ENCODE measurements at places on chromosomes 11 and 22.

DNA sequence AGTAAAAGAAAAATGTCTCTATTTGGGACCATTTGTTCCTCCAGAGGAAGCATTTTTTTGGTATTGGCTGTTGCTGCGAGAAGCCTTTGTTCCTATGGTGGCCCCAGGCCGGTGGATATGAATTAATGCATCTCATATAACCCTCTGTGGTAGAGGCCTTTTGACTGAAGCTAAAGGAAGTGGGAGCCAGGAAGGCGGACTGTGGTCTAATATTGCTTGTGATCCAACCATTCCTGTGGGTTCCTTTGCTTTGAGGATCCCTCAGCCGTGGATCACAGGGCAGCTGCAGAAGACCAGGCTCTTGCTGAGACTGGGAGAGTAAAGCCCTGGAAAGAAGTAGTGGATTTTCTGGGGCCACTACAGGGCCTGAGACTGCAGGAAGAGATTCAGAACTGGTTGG lies 68.3 kb upstream of the NAV2 start:
- DNase-seq = no peak

DNA sequence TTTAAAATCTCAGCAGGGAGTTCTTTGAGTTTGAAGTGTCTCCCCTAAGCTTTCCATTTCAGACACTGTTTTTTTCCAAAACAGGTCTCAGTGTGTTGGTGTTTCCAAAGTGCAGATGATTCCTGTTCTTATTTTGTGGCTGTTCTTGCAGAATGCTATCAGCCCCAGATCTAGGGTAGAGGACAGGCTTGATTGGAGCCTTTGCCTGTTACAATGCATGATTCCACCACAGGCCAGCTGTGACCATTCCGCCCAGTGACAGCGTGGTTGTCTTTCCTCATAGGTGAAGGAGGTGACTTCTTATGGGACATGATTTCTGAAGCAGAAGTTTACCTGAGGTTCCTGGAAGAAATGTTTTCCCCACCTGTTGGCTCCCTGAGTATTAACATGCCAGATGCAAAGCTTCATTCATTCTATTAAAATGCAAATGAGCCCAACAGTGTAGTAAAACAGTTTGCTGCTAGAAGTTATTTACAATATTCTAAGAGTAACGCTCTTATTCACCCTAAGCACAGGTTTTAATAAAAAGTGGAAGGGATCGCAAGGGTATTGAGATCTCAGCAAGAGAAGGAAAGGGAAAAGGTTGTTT lies 36.9 kb upstream of the BIRC3 start:
- no peak for DNase-seq

DNA sequence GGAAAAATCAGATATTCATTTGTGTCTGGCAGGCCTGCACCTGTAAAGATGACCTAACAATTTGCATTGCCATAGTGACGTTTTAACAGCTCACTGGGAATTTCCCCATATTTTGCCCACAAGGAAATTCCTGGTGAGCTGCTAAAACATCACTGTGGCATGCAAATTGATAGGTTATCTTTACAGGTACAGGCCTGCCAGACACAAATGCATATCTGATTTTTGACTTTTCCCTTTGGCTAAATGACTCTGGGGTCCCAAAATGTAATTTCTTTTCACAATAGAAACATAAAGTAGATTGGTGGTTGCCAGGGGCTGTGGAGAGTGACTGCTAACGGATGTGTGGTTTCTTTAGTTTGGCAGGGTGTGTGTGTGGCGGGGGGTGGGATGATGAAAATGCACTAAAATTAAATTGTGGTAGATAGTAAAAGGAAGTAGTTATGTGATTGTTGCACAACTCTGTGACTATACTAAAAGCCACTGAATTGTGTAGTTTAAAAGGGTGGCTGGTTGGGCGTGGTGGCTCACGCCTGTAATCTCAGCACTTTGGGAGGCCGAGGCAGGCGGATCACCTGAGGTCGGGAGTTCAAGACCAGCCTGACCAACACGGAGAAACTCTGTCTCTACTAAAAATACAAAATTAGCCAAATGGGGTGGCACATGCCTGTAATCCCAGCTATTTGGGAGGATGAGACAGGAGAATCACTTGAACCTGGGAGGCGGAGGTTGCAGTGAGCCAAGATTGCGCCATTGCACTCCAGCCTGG lies 18.5 kb upstream of the FEZ1 start:
- no peak for DNase-seq

DNA sequence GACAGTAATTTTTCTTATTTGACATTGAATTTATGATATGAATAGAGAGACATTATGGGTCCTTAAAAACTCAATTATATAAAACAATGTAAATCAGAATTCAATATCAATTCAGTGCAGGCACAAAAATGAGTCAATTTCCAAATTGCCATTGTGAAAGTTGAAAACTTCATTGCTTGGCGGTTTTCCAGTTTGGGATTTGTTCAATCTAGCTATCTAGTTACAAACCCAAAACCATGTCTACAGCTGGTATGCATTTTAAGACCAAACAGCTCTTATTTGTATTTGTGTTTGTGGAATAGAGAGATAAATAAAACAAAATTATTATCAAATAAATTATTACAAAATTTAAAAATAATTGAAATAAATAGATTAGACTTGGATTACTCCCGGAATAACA lies 1206.6 kb upstream of the RAG2 start:
- no peak for DNase-seq

DNA sequence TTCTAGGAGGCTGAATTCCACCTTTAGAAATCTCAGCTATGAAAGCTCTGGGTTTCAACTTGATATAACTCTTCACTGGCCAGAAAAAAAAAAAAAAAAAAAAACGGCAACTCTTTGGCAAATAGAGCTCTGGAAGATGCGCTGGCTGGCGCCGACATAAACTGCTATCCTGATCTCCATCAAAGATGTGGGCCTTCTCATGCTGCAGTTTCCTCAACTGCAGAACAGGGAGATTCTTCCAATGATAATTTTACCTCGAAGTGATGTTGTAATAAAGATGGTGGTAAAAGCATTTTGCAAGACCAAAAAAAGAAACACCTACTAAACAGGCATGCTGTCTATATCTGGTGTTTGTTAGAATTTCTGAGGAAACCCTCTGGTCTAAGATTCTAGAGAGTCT lies 20.3 kb downstream of the FLI1 start:
- DNase-seq = no peak

DNA sequence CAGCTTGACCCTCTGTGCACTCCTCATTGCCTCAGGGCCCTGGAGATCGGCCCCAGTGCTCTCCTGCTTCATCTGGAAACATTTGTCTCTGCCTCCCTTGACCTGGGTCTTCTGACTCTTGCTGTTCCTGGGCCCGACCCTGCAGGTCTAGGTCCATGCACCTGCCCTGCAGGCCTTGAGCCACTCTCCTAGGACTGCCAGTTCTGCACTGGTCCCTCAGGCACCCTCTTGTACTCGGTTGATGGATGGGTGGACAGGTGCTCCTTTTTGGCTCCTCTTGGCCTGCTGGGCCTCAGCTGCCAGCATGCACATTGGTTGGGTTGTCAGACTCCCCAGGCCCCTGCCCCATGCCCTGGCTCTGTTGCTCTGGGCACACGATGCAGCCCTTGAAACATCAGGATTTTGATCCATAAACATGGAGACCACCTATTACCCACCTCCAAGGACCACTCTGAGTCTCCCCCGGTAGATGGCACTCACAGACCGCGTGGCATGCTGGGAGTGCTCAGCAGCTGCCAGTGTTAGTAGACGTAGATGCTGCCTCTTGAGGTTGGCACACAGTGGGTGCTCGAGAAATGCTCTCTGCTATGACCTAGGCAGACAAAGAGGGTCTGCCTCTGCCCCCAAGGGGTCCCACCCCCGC lies 20.2 kb upstream of the ACR start:
- no peak for DNase-seq

DNA sequence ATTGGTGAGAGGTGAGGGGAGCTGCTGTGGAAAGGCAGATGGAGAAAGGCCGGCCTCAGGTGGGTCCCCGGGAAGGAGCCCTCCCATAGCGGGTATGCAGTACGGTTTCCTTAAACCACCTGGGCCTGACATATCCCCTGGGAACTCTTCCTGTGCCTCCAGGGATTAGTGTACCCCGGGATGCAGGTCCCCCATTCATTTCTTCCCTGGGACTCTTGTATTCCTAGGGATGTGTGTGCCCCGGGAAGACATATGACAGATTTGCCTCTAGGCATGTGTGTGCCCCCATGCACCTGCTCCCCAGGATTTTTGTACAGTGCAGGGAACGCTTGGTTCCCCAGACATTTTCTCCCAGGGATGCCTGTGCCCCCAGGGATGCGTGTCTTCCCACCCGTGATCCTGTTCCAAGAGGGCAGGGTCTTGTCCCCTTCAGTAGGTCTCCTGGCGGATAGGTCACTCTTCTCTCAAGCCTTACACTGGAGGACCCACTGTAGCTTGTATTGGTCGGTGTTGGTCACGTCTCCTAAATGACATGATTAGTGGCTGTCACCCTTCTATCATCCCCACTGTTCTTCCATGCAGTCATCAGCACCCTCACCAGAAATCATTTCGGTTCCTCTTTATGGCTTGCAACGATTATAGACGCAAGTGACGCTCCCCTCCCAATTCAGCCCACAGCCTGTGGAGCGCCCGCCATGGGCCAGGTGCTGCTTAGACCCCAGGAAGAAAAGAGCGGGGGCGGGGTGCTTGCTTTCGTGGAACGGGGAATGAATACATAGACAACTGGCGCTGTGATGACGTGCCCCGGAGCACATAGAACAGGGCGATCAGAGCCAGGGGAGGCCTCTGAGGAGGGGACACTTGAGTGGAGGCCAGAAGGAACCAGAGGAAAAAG lies 1.3 kb downstream of the PARVB start:
- no peak for DNase-seq

DNA sequence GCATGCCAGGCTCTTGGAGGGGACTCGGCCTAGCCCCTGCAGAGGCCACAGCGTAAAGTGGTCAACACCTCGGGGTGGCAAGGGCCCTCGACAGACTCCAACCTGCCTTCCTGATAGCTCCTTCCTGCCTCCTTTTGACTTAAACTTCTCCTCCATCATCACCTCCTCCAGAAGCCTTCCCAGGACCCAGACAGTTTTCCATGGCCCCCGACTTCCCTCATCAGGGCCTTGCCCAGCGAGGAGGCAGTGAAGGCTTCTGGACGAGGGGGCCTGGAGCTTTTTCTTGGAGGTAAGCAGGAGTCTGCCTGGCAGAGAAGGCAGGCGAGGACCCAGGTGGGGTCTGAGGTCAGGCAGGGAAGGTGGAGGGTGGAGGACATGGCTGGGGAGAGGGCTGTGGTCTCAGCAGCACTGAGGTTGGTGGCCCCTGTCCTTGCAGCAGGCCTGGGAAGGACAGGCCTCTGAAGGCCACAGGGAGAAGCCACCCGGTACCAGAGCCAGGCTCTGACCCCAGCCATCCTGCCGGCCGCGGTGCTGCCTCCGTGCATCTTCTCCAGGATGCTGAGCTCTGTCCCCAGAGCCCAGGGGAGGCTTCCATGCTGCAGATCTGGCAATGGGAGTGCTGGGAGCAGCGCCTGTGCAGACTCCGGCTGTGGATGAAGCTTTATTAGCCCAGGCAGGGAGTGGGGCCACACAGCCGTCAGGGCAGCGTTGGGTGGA lies 81.4 kb downstream of the WNT7B start:
- no peak for DNase-seq

DNA sequence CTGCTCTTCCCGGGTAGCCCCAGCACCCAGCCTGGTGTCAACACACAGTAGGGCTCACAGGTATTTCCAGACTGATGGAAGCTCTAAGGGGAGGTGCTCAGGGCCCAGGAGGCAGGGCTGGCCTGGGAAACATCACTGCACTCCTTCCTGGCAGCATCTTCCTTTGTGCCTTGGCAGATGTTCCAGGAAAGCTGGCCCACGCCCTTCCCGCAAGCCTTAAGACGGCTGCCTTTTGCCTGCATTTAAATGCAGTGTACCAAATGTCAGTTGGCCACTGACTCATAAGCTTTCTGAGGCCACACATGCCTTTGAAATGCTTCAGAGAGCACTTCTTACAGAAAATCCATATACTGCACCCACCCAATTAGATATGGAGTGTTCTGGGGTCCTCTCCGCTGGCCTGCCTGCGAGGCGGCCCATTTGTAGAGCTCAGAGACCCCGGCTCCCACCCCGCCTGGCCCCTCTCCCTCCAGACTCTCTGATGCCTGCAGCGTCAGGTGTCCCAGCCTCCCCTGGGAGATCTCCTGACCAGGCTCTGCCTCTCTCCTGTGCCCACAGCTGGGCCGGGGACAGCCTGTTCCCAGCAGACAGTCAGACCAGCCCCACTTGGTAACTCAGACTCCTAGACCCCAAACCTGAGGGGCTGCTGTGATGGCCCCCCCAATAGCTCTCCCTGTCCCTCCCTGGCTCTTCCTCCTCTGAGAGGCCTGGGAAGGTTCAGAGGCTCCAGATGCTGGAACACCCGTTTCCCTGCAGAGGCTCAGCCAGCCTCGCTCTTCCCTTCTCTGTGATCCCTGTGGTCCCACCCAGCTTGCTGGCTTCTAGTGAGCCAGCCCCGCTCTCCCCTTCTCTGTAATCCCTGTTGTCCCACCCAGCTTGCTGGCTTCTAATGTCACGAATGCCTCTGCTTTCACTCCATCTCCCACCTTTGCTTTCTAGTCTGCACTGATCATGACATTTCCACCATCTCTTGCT lies 47.6 kb upstream of the THY1 start:
- DNase-seq = no peak

- DNase-seq = no peak
Measured at GRCh38 chr11:28833670-28834069, 725.5 kb downstream of the METTL15 start.

- no peak for DNase-seq
Measured at GRCh38 chr11:33819278-33820035, 45.1 kb upstream of the FBXO3 start.

DNA sequence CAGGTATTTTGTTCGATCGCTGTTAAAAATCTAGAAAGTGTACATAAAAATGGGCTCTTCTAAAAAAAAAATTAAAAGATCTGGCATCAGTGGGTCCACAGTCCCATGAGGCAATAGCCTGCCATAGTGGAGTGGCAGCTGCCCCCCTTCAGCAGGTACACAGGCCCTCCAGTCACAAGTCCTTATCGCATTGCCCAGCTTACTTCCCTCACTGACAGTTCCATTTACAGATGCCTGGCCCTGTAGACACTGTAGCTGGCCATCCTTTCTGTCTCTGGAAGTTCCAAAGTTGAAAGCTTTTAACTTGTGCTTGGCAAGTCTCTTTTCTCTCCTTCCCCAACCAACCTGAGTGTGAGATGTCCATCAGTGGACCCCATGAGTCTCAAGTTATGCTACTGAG lies 11.4 kb downstream of the ZNRF3 start:
- DNase-seq = no peak

DNA sequence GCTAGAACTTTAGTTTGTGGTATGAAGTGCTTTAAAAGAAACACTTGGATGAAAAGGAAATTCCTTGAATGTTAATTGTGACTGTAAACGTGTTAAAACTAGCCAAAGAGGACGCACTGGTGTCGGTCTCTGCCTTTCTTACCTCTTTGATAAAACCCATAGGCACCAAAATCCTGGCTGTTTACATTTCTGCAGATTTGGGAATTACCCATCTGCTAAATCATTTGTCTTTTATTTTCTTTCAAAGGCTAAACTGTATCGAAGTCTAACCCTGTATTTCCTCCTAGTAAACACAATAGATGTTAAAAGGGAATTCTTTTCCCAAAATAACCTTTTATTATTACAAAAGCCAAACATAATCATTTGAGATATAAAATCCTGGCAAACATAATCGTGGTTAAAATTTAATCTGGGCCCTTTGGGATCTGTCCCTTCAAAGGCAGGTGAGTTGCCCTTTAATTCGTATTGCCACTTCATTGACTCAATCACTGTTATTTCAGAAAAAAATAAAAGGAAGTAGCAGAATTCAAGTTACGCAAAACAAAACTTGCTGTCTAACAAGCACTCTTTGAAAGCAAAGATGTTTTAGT lies 2.4 kb downstream of the RASSF10 start:
- no peak for DNase-seq

- no peak for DNase-seq
Measured at GRCh38 chr11:27216270-27217149, 146.5 kb downstream of the CCDC34 start.

Measured in activated naive CD4-positive, alpha-beta T cell (primary cell).